Motor neuron (in vitro differentiated cells): ENCODE measurements at places on chromosomes 7 and 10.
A peak's percentile ranks its signal among the peaks of the same experiment; 100 is the strongest.

DNA sequence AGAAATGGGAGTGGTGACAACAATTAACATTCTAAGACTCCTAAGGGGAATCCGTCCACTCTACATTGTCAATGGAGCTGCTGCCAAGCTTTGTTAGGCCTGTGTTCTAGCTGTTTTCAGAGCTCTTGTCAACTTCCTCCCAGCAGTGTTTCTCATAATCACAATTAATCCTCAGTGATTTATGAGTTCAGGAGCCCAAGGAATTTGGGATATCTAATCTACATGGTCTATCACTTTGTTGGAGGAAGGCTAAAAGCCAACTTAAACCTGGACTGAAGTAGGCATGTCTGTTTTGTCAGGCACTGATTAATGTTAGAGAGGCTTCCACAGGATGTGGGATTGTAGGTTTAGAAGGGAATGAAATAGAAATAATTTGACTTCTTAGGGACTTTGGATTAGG, 10.2 kb upstream of the OR2F2 start:
- no peak for ATAC-seq

DNA sequence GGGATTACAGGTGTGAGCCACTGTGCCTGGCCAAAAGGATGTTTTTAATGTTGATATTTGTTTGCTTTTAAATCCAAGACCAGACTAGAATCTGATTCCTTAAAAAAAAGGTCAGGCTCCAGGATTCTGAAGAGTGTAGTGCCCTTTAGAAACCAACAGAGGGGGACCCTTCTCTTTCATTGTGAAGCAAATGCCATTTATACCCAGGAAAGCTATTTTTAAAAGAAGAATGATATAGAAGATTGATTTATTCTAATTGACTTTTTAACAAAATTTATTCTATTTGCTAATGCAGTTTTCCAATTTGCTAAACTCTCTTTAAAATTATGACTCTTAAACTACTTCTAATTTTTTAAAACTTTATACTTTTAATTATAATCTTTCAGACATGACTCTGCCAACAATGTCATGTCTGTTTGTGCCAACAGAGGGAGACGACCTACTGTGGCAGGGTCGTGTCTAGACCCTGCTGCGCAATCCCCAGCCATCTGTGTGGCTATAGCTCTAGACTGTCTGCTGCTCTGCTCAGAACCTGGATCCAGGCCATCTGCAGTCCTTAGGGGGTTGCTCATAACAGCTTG, 201.0 kb upstream of the IMMP2L start:
- peak; percentile 86 for ATAC-seq

DNA sequence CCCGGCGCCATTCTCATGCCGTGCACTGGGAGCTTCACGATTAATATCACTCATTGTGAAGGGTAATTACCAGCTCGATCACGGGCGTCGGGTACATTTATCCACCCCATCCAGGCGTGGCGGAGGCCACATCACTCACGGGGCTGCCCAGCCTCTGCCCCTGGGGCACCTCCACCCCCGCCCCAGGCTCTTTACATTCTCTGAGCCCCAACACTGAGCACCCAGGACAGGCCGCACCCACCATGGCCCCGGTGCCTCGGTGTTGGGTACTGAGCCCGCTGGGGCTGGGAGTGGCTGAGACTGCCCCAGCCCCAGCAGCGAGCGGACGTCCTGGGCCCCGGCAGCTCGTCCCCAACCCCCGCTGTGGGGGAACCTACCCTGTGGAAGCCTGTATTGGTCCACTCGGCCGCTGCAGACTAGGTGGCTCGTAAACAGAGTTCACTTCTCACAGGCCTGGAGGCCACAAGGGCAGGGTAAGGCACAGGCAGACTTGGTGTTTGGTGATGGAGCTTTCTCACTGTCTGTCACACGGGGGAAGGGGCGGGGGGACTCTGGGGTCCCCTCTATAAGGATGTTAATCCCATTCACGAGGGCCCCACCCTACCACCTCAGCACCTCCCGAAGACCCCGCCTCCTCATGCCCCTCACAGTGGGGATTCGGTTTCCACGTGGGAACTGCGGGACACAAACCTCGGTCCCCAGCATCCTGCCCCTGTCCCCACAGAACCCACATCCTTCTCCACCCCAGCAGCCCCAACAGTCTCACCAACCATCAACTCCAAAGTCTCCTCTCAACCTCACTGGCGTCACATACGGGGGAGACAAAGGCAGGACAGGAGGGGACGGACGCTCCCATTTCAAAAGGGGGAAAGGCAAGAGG, 184.1 kb downstream of the ELFN1 start:
- peak; percentile 71 for ATAC-seq

- no peak for ATAC-seq
Measured at GRCh38 chr10:8950978-8951377, 896.5 kb downstream of the GATA3 start.

DNA sequence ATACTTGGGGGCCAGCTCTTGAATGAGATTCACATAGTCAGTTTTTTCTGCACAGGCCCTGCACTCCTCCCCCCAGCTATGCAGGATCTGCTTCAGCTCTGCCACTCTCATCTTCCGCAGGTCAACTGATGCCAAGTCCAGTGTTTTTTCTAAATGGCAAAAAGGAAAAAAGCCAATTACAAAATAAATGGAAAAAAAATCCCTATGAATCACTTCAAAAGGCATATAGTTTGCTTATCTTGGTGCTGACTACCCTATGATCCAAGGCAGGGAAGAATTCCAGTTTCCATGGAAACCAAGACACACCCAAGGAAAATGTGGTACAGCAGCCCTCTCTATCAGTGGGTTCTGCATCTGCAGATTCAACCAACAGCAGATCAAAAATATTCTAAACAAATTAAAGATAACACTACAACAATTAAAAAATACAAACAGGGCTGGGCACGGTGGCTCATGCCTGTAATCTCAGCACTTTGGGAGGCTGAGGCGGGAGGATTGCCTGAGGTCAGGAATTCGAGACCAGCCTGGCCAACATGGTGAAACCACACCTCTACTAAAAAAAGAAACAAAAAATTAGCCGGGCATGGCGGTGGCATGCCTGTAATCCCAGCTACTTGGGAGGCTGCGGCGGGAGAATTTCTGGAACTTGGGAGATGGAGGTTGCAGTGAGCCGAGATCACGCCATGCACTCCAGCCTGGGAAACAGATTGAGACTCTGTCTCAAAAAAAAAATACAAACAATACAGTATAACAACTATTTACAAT, 17.6 kb downstream of the CDNF start:
- no peak for ATAC-seq

DNA sequence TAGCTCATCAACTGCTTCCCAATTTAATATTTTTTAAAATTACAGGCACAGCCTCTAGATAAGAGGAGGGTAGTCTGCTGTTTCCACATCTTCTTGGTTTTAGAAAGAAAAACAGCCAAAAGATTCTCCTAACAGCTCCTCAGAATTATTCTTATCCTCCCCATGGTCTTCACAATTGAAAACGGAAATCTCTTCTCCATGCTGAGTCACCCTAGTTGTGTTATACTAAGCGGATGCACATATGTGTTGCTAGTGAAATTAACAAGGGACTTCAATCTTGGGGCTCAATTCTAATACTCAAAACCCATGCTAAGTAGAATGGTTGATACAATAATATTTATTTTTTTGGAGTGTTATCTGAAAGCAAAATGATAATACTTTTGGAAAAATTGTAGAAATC, 71.9 kb upstream of the NPY start:
- ATAC-seq = no peak

DNA sequence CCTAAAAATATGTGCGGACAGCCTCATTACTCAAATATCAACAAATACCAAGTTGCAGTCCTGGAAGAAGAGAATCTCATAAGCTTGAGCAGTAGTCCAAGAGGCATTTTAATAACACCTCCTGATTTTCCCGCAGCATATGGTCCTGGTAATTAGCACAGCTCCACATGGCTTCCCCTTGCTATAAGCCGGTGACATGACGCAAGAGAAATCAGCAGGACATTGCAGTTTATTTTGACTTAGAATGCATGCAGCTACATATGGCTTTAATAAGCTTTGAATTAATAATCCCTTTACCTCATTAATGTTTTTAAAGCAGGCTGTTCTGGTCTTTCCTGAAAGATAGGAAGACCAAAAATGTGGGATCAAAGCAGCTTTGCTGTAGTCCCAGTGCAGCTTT, 137.6 kb downstream of the RAMP3 start:
- ATAC-seq = no peak

- no peak for ATAC-seq
Measured at GRCh38 chr7:90931986-90932916, 332.0 kb upstream of the FZD1 start.

DNA sequence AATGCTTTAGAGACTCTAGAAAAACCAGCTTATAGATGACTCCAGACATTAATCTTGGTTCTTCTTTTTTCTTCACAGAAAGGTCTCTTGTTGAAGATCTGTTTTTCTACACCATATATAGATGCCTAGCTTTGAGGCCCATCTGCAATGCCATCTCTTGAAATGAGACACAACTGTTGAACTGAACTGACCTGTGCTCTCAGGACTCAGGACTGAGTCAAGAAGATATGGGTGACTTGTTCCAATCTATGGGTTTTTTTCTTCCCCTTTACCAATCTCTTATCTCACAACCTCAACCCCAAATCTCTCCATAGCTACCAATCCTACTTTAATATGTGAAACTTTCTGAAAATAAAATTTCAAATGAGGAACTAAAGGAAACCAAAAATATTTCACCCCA, 194.7 kb downstream of the SNX13 start:
- ATAC-seq = no peak

DNA sequence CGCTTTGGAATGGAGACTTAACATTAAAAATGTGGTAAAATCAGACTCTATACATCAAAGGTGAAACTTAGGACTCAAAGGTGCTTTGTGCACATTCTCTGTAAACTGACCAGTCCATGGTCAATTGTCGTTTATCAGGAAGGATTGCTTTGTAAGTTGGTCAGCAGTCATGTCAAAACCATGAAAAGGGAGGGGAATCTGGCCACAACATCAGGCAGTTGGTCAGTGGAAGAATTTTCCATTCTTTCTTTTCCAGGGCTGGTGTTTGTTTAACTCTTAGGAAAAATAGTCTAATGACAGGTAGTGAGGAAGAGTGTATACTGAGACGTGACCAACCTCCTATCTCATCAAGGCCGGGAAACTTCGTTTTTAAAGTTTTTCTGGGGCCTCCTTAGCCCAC, 226.5 kb downstream of the ADK start:
- ATAC-seq = no peak

GRCh38 chr10:42477170-42477569, 161.2 kb downstream of the ZNF33B start:
- no peak for ATAC-seq

GRCh38 chr7:118478931-118479330, 254.4 kb downstream of the ANKRD7 start:
- ATAC-seq = no peak

DNA sequence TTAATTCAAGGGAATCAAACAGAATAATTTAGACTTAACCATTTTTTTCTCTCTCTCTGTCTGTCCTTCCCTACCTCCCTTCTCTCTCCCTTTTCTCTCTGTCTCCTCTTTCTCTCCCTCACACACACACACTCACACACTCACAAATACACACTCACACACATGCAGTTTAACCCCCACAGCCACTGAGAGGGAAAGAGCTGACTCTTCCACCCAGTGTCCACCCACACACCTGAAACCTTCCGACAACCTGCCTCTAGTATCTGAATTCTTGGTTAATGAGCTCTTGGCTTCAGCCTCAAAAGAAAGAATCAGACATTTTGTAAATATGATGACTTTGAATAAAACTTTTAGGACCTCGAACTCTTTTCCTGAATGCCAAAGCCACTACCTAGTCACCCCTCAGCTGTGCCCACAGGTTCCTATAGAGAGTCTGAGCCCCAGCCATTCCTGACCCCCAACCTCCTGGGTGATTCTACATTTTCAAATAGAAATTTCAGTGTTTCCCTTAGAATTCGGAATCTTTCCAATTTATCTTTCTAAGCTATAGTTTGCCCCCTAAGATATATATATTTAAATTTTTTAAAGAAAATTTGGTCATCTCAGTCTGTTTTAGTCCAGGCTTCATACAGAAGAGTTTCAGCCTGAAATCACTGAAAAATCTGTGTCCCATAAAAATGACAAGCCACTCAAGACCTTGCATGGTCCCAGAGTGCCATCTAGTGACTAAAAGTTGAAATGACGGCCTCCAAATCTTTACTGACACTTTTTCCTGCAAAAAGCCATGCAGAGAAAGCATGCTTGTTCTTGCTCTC, 202.8 kb downstream of the IPMK start:
- ATAC-seq = peak; percentile 36

- no peak for ATAC-seq
Measured at GRCh38 chr7:102193806-102194205, 92.9 kb upstream of the SH2B2 start.

DNA sequence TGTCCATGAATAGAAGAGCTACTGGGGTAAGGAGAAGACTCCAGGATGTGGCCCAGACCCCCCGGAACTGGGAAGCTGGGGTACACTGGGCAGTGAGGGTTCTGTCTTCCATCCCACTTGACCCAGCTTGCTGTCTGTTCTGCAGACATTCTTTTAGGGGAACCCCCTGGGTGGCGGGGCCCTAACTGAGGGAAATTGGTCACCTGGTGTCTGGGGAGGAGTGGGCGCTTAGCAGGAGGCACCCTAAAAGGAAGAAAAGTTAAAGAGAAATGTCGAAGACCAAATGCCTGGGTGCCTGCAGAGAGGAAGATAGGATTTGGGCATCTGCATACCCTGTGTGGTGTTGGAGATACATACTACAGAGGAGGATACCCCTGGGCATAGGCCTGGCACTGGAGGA, 1.0 kb downstream of the AP1S1 start:
- ATAC-seq = no peak

GRCh38 chr10:29734962-29735627, 100.3 kb upstream of the SVIL start:
- ATAC-seq = peak; percentile 34

DNA sequence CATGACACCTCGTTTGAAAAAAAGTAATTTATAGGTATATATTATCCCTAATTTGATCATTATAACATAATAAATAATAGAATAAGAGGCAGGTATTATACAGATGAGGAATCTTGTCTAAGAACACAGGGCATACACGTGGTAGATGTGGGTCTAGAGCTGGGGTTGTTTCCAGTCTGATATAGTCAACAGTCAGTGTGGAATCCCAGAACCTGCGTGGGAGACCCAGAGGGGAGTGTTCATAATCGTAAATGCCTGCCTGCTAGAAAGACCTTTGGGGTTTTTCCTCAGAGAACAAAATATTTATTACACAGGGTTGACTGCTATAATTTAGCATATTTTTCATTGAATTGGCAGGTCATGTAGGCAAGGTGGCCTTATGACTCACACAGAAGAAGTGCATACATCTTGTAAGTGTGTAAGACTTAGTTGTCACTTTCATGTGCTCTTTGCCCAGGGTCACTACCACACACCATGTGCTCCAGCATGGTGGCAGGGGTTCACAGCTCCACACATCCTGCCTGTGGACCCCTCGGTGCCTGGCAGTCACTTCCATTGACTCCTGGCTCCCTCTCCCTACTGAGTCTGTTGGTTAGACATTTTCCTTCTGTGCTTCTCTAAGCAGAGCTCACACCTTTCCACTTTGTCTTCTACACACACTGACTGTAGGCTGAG, 94.9 kb upstream of the IKZF1 start:
- no peak for ATAC-seq

GRCh38 chr7:16914771-16915170, 33.0 kb upstream of the AGR3 start:
- ATAC-seq = no peak
